Esophagus squamous epithelium (tissue), 5 donors: ENCODE measurements at places on chromosomes 16 and 17.

DNA sequence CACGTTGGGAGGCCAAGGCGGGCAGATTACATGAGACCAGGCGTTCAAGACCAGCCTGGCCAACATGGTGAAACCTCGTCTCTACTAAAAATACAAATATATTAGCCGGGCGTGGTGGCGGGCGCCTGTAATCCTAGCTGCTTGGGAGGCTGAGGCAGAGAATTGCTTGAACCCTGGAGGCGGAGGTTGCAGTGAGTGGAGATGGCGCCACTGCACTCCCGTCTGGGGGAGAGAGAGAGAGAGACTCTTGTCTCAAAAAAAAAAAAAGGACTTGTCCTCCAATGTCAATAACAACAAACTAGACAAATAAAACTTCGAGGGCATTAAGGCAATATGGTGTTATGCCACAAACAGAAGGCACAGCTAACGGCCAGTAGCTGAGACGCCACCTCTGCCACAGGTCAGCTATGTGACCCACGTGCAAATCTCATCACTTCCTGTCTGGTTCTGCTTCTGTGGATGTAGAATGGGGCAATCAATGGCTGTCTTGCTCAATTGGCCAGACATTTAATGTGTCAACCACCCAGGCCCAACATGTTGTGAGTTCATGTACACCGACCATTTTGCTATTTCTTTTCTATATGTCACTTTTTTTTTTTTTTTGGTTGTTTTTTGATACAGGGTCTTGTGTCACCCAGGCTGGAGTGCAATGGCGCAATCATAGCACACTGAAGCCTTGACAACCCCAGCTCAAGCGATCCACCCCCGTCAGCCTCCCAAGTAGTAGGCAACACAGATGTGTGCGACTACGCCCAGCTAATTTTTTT is 834 bp upstream of the TXNDC11 start:
- DNase-seq = peak; percentile 10

GRCh38 chr16:70752426-70752825 is 48.5 kb downstream of the VAC14 start:
- DNase-seq = no peak

DNA sequence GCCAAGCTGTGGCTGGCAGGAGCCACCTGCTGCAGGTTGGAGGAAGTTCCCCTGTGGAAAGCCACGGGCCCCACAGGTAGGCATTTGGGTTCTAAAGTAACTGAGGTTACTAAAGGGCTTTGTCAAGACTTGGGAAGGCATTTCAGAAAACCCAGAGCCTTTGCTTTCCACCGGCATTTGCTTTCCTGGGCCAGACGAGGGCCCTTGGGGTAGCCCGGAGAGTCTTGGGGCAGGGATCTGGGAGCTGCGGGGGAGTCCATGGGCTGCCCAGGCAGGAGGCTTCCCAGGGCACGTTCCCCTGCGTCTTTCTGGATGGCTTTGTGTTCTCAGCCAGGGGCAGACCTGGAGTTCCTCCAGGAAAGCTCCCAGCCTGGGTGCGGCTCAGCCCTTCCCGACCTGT is 43.5 kb downstream of the JPH3 start:
- DNase-seq = no peak

- DNase-seq = no peak
These were observed 68.7 kb downstream of the AIPL1 start for GRCh38 chr17:6366221-6366666.

DNA sequence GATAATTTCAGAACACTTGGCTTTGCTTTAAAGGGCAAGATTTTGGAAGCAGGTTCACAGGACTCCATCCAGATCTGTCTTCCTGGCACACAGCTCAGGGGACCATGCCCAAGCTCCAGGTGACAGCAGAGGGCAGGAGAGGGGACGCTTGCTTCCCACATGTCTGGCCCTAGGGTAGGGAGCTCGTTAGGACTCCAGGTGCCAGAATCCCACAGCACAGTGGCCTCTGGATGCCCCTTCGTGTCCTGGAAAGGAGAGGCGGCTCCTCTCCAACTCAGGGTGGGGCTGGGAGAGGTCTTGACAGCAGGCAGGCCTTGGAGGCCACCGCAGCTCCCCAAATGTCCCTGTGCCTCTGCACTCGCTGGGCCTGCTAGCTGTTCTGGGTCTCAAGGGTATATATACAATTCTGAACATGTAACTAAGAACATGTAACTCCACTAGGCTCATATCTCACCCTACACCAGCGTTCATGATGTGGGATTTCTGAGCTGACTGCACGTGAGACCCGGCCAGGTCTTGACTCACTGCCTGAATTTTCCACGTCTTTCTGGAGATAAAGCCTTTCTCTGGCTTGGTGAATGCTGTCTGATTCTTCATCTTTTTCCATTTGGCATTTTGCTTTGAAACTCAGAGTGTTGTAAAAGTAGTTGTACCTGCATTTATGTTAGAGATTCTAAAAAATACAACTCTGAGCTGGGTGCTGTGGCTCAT is 52.8 kb downstream of the MARCHF10 start:
- no peak for DNase-seq

DNA sequence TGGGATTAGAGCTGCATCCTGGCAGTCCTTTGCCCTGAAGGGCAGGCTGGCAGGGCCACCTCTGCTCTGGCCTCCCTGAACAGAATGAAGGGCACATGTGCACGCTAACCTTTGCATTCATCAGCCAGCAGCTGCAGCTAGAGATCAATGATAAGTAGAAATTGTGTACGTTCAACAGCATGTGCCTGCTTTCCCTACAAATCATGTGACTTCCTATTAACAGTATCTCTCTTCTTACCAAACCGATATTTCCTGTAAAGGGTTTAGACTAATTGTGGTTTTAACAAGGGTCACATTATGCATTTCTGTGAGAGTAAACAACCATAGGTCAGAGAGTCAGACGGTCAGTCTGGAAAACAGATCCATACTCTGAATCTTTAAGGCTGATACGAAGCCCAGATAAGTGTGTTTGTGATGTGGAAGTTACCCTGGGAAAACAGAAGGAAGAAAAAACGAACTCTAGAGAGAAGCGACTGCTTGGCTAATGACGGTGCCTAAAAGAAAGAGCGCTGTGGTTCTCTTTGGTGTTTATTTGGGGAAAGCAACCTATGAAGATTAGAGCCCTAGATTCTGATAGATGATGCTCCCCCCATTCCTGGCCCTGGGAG is 219.4 kb downstream of the MAF start:
- no peak for DNase-seq

DNA sequence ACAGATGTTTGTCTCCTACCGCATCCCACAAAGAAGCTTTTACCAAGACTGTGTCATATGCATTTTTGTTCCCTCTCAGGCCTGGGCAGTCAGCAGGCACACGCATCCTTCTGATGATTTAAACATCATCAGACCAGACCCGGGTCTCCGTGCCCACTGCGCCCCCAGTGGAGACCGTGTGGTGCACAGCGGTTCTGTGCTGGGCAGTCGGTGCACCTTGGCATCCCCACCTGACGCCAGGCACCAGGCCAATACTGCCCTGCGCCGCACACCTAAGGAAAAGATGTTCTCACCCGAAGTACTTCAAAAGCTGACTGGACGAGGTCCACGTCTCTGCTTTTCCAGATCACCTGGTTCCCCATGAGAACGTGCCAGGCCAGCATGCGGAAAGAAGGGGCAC is 10.6 kb upstream of the PLD6 start:
- no peak for DNase-seq

DNA sequence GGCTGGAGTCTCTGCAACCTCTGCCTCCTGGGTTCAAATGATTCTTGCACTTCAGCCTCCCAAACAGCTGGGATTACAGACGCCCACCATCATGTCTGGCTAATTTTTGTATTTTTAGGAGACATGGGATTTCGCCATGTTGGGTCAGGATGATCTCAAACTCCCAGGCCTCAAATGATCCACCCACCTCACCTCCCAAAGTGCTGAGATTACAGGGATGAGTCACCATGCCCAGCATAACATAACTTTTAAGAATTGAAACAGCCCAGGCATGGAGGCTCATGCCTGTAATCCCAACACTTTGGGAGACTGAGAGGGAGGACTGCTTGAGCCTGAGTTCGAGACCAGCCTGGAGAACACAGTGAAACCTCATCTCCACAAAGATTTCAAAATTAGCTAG is 2.5 kb downstream of the RSL1D1 start:
- DNase-seq = no peak

DNA sequence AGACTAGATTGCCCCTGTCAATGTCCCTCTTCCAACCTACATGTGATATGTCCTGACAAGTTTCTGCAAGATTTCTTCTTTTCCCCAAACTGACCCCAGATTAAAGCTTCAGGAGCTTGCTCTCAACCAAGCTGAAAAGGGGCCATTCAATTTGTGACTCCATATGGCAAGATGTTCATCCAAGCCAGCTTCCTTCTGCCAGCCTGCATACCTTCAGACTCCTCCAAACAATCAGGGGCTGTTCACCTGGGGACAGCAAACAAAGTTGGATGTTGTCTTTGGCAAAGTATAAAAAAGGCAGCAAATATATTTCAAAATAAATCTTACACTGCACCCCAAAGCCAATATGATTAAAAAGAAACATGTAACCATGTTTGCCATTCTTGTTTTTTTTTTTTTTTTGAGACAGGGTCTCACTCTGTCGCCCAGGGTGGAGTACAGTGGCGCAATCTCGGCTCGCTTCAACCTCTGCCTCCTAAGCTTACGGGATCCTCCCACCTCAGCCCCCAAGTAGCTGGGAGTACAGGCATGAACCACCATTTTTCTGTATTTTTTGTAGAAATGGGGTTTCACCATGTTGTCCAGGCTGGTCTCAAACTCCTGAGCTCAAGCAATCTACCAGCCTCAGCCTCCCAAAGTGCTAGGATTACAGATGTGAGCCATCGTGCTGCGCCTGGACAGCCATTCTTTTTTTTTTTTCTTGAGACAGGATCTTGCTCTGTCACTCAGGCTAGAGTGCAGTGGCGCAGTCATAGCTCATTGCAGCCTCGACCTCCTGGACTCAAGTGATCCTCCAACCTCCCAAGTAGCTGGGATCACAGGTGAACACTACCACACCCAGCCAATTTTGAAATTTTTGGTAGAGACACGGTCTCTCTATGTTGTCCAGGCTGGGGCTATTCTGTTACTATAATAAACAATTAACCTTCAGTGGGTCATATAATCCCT is 50.0 kb upstream of the AKAP1 start:
- DNase-seq = no peak

GRCh38 chr17:79046916-79047280 is 22.9 kb downstream of the C1QTNF1 start:
- no peak for DNase-seq

GRCh38 chr17:45003877-45004276 is 35.8 kb upstream of the C1QL1 start:
- DNase-seq = no peak

DNA sequence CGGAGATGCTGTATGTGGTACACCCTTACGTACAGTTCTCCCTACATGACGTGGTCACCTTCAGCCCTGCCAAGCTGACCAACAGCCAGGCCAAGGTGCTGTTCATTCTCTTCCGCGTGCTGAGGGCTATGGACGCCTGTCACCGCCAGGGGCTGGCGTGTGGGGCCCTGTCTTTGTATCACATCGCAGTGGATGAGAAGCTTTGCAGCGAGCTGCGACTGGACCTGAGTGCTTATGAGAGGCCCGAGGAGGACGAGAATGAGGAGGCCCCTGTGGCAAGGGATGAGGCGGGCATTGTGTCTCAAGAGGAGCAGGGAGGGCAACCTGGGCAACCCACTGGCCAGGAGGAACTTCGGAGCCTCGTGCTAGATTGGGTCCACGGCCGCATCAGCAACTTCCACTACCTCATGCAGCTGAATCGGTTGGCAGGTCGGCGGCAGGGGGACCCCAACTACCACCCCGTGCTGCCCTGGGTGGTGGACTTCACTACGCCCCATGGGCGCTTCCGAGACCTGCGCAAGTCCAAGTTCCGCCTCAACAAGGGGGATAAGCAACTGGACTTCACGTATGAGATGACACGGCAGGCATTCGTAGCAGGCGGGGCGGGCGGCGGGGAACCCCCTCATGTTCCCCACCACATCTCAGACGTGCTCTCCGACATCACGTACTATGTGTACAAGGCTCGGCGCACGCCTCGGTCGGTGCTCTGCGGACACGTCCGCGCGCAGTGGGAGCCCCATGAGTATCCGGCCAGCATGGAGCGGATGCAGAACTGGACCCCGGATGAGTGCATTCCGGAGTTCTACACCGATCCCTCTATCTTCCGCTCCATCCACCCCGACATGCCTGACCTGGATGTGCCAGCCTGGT is 1.4 kb downstream of the WDR81 start:
- DNase-seq = no peak

- no peak for DNase-seq
These were observed 109.3 kb downstream of the GSG1L start for GRCh38 chr16:27954191-27954590.

GRCh38 chr17:55722016-55722736 is 488 bp downstream of the TMEM100 start:
- no peak for DNase-seq

DNA sequence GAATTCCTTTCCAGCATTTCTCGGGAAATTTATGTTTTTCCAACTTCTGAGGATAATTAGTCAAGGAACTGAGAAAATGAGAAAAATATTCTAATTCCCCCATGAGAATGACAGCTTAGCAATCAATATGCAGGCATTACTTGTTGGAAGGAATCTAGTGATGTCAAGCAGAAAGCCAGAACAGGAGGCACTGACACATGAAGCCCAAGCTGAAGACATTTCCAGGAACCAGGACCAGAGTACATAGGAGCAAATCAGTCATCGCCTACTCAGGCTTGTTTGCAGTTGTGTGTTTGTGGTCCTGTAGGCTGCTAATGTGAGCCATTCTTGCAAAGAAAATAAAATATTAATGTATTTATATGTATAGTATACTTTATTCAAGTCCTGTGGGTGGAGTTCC is 89.7 kb downstream of the SALL1 start:
- no peak for DNase-seq

DNA sequence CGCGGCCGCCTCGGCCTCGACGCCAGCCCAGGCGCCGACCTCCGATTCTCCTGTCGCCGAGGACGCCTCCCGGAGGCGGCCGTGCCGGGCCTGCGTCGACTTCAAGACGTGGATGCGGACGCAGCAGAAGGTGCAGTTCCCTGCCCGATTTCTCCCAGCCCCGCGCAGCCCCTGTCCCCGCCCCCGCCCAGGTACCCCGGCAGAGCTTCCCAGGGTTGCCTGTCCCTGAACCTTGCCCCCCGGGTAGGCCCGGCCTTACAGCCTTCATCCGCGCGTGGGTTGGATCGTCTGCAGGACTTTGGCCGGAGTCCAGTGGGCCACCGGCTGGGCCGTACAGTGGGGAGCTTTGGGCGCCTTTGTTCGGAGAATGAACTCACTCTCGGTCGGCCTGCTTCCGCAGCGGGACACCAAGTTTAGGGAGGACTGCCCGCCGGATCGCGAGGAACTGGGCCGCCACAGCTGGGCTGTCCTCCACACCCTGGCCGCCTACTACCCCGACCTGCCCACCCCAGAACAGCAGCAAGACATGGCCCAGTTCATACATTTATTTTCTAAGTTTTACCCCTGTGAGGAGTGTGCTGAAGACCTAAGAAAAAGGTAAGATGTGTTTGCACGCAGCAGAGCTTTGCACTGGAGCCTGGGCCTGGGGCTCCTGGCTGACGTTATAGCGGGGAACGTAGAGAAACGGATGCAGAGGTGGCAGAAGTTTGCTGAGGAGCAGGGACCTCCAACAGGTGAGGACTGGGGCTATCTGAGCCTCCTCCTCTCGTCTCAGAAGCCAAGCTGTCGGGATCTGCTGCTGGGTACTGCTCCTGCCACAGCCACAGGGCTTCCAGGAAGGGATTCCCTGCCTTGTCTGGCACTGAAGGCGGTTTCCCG is 593 bp downstream of the GFER start:
- no peak for DNase-seq

GRCh38 chr16:83813823-83814658 is 6.3 kb downstream of the HSBP1 start:
- no peak for DNase-seq
